ENCODE measurements at places on chromosomes 13 and 19.

DNA sequence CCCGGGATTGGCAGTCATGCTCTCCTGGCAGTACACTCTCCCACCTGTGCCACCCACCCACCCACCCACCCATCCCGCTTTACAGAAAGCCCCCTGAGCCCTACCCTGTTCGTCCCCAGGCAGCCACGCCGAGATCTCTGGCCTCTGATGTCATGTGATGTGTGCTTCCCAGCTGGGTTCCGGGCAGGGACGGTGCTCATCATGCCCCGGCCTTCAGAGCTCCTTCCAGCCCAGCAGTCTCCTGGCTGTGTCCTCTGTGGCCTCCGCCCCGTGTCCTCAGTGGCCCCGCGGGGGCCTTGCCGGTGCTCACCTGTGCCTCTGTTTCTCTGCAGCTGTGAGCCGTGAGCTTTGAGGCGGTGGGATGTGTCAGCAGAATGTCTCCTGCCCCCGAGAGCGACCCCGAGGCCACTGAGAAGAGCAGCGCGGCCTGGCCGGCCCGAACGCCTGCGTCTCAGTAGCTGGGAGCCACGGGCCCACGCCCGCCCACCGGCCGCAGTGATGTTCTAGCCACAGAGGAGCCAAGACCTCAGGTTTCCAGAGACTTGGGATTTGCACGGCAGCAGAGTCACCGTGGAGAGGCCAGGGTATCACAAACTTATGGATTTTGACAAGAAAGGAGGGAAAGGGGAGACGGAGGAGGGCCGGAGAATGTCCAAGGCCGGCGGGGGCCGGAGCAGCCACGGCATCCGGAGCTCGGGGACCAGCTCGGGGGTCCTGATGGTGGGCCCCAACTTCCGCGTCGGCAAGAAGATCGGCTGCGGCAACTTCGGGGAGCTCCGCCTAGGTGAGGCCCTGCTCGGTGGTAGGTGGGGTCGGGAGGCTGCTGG is 28.4 kb downstream of the CSNK1G2 start:
- no peak for DNase-seq

DNA sequence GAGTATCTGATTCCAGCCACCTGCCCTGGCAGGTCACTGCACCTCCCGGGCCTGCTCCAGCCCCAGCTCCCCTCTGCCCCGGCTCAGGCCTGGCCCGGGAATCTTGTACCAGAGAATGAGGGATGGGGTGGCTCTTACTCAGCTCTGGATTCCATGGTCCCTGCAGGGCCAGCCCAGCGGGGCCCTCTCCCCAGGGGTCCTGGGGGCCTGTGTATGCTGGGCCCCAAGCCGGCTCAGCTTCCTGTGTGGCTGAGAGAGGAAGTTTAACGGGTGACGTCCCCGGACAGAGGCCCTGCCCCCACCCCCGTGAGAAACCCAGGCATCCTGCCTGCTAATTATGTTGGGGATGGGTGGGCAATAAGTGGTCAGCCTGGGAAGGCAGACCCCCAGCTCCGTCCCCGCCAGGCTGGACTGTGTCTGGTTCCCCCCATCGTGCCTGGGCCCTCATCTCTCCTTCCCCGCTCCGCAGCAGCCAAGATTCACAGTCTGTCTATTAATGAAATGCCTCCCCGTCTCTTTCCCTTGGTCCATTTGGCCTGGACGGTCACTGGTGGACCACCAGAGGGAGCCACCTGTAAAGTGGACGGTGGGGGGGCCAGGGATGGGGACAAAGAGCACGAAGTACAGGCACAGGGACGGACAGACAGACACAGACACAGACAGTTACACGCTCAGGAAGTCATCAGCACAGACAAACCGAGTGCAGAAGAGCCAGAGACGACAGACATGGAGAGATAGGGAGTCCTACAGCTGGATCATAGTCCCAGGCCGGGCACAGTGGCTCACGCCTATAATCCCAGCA is at the start of gene DENND1C:
TSS of gene DENND1C (minus strand) at position 247 of the 802 bp plus-strand sequence. CDS start at position 155, 92 bp downstream.
- DNase-seq: no peak

- DNase-seq: no peak
Measured at GRCh38 chr19:48363500-48363809, 285 bp downstream of the TMEM143 start.

GRCh38 chr13:99361197-99361596 is 54.0 kb upstream of the GPR183 start:
- no peak for DNase-seq

GRCh38 chr13:41467425-41467945 is 10.1 kb downstream of the RGCC start:
- DNase-seq: no peak

DNA sequence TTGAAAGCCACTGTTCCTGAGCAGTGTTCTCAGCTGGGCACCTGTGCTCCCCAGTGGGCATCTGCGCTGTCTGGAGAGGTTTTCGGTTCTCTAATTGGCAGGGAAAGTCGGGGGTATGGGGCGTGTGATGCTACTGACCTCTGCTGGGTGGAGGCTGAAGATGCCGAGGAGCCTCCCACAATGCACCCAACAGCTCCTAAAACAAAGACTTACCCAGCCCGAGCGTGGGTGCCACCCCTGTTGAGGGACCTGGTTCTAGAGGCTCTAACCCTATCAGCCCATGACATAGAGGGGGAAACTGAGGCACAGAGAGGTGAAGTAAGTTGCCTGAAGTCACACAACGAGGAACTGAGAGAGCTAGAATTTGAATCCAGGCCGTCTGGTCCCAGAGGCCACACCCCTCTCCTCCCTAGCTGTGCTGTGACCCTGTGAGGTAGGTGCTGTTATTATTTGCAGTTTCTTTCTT is 2.3 kb downstream of the SPACA4 start:
- peak; percentile 38 for DNase-seq

DNA sequence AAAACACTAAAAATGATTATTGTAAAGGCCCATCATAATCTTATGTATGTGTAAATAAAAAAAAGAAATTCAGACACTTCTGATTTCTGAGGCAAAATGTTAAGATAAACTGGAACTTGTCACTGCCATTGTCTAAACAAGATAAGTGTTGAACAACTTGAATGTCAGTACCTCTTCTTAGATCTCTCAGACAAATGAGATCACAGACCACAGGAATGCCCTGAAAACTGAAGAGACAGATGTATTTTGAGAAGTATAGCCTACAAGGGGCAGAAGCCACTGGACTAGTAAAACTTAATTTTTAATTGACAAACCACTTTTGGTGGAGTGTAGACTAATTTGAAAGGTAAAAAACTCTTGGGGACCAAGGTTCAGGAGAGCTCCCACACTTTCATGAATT is 375.5 kb upstream of the SLITRK5 start:
- no peak for DNase-seq

DNA sequence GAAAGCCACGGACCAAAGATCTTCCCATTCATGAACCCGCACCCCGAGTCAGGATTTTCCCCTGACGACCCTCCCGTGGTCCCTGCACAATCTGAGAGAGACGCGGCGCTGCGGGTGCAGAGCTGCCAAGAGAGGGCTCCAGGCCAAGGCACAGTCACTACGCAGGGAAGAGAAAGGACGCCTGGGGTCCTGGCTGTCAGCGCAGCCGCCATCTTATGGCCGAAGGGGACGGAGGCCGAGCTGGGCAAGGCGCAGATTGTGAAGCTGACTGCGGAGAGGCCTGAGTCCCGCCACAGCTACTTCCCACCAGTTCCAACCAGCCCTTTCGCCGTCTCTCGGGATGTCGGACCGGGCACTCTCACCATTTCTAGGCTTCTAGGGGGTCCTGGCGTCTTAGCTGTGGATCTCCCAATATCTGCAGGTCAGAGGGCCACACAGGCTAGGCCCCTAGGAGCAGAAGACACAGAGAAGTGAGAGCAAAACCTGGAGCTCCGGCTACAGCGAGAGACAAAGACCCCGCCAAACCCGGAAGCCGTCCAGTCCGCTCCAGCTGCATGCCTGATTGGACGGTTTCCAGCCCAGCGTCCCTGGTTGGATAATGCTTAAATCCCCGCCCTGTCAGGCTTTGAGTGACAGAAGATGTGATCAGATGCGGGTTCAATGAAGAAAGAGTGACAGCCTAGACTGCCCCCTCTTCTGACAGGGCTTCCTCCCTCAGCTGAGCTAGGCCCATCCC is at the start of gene ZNF100:
TSS of gene ZNF100 (minus strand) at position 515 of the 736 bp plus-strand sequence. CDS start at position 365, 150 bp downstream.
- peak; percentile 92 for DNase-seq

- DNase-seq: peak; percentile 71
Measured at GRCh38 chr13:107865643-107866031, 349.7 kb downstream of the LIG4 start.

- no peak for DNase-seq
Measured at GRCh38 chr19:35913589-35913988, 5.5 kb upstream of the TYROBP start.

DNA sequence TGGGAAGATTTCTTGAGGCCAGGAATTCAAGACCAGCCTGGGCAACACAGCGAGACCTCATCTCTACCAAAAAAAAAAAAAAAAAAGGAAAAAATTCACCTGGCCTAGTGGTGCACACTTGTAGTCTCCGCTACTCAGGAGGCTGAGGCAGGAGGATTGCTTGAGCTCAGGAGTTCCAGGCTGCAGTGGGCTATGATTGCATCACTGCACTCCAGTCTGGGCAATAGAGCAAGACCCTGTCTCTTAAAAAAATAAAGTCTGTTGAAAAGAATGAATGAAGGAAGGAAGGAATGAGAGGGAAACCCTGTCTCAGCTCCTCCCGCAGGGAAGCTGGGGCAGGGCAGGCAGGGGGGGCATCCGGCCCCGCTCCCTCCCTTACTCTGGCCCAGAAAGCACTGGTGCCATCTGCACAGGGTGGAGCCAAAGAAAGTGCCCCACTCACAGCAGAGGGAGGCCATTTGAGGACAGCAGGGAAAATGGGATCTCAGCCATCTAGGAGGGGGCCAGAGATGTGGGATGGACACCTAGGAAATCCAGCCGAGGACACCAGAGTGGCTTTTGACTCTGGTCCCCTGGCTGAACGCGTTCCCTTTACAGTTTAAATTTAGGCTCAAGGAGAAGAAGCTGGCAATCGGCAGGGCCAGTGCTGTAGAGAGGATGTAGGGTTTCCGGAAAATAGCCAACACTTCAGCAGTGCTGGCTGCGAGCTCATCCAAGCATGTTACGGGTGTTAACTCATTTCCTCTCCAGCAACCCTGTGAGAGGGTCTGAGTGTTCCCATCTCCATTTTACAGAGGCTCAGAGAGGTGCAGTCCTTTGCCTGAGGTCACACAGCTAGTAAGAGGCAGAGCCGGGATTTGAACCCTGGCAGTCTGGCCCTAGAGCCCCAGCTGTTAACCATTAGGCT is 3.6 kb upstream of the HPN start:
- DNase-seq: no peak

DNA sequence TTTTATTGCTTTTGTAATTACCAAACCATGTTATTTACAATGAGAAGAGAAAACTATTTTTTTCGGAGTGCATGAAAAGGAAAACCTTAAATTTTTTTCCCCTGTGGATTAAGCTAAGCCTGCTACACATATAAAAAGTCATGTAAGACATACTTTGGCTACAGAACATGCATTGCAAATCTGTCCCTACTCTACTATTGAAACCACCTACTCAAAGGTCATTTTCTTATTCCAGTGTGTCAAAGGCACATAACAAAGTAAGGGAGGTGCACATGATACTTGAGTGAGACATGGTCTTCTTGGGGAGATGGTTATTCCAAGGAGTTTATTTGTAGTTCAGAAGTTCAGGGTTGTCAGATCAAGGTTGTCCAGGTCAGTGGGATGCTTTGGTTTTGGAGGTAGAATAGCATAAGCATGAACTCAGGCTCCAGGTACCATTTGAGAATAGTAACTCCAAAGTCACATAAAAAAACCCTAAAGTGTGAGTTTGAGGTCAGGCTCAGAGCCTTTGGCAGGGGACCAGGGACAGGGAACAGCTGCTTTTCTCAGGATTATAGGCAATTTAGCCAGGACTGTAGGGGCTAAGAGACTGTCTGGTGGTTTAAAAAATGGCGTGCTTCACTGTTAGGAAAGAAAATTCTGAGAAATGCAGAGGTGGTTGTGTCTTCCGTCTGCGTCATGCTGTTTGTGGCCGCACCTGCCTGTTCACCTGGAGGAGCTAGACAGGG is 15.4 kb downstream of the FARP1 start:
- no peak for DNase-seq

GRCh38 chr19:9296336-9296735 is 13.3 kb downstream of the ZNF699 start:
- DNase-seq: no peak

GRCh38 chr13:97369261-97369893 is 64.6 kb upstream of the RAP2A start:
- peak; percentile 26 for DNase-seq

- DNase-seq: no peak
Measured at GRCh38 chr13:80297094-80297493, 43.8 kb downstream of the SPRY2 start.

DNA sequence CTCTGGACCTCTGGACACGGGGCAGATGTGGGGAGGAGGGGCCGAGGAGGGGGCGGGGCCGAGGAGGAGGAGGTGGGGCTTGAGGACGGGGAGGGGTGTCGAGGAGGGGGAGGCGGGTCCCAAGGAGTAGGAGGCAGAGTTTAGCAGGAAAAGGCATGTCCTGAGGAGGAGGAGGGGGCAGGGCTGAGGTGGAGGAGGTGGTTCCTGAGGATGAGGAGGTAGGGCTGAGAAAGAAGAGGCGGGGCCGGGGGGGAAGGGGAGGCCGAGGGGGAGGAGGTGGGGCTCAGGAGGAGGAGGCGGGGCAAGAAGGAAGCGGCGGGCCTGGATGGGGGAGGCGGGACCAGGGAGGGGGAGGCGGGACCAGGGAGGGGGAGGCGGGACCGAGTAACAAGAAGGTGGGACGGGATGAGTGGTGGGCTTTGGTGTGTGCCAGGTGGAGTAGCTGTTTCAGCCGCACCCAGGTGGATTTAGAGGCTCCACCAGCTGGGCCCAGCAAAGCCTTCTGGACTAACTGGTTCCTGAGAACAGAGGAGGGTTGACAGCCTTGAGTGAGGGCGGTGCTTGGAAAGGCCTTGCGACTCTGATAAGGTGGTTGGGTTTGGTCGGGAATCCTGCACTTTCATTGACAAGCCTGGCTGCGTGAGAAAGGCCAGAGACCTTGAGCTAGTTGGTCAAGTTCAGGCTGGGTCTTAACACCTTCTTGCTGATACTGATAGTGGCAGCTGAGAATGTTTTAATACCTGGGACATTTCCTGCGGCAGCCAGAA is 7.7 kb downstream of the TECR start:
- no peak for DNase-seq

DNA sequence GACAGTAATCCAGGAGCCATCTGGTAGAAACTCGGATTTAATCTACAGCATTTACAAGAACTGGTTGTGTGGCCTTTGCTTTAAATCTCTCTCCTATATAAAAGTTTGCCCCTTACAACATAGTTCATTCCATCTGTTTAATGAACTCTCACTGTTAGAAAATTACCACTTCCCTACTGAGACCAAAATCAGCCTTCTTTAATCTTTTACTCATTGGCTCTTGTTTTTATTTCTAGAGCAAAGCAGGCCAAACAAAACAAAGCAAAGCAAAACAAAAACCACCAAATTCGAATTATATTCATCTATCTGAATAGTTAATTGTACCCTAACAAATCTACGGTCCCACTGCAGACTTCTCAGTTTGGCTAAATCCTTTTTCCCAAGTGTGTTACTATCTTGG is 127.0 kb downstream of the UGGT2 start:
- no peak for DNase-seq

- no peak for DNase-seq
Measured at GRCh38 chr19:30590596-30591229, 218.5 kb downstream of the ZNF536 start.

- no peak for DNase-seq
Measured at GRCh38 chr19:55161571-55162322, 4.2 kb upstream of the TNNI3 start.

All from NCI-H774 (cell line).